Activated naive CD4-positive, alpha-beta T cell treated with anti-CD3 and anti-CD28 coated beads, Interleukin-2, amount 50 U/mL, for 16 hours (primary cell): ENCODE measurements at places on chromosomes 7 and 10.

DNA sequence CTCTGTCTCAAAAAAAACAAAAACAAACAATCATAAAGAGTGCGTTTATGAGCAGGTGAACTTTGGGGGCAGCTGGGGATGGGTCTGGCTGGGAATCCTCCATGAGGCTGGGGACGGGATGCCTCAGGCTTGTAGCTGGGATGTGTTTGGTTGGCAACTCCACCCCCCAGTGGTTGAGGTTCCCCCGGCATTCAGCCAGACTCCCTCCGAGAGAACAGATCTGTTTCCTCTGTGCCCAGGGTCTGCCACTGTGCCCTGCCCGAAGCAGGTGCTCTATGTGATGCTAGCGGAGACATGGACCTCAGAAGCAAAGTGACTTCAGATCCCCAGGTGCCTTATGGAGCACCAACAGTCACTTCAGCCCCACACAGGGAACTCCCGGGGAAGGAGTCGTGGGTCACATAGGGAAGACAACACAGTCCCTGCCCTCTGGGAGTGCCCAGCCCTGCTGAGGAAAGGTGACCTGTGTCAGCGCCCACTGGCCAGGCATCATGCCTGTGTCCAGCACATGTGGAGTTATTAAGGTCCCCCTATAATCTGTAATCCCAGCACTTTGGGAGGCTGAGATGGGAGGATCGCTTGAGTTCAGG, 29.3 kb upstream of the GTF2IRD1 start:
- no peak for DNase-seq

DNA sequence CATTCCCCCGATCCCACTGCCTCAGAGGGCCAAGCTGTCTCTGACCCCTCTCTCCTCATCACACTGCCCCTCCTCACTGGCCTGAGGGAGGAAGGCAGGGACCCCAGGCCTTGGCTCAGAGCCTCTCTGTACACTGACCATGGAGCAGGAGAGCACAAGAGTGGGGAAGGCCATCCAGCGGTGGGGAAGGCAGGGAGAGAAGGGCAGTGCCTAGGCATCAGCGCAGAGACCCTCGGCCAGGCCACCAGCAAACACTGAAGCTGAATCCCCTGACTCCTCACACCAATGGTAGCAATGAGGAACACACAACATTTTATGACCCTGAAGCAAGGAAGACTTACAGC, 14.8 kb downstream of the OGDHL start:
- DNase-seq, result no peak

- no peak for DNase-seq
These were observed 124.1 kb upstream of the AGK start for GRCh38 chr7:141427134-141427533.

GRCh38 chr7:117129521-117129955, 176.2 kb downstream of the ST7 start:
- DNase-seq, result no peak

GRCh38 chr7:30184791-30185487, 50.2 kb downstream of the MTURN start:
- no peak for DNase-seq
